ENCODE measurements at places on chromosomes 7 and 10. TPM values are rescaled to one million over a fixed set of nuclear protein-coding genes. Genes with fewer than 3 reads are reported as not detected.

GRCh38 chr10:16984242-16984641 is 145.4 kb downstream of the CUBN start:
- no peak overlapping the region for H3K4me3 ChIP-seq
- H3K36me3 ChIP-seq, result no peaks in the 10 kb centered on the region
- DNase-seq, result no peak
- H3K27ac ChIP-seq, result no peak overlapping the region
- H3K4me1 ChIP-seq, result no peaks in the 10 kb centered on the region
- H3K27me3 ChIP-seq, result no peaks in the 10 kb centered on the region

GRCh38 chr10:59873896-59874295 is 32.5 kb downstream of the CCDC6 start:
- DNase-seq, result no peak
- no peaks in the 10 kb centered on the region for H3K36me3 ChIP-seq
- H3K27ac ChIP-seq, result no peak overlapping the region

- H3K27ac ChIP-seq, result no peak overlapping the region
- H3K27me3 ChIP-seq, result 0 out of 2 replicates have a peak, but pooled peaks cover 9% of the 10 kb centered on the region
- no peaks in the 10 kb centered on the region for H3K36me3 ChIP-seq
- DNase-seq, result no peak
Observed at GRCh38 chr7:30735631-30736030, 16.3 kb upstream of the INMT start.

- H3K27ac ChIP-seq, result no peak overlapping the region
- H3K4me3 ChIP-seq, result no peak overlapping the region
- no peak for DNase-seq
- H3K36me3 ChIP-seq, result no peaks in the 10 kb centered on the region
Observed at GRCh38 chr7:47884675-47885074, 63.6 kb downstream of the PKD1L1 start.

GRCh38 chr10:29692121-29692539 is 57.4 kb upstream of the SVIL start:
- H3K27ac ChIP-seq, result no peak overlapping the region
- H3K4me1 ChIP-seq, result peaks cover 40% of the 10 kb centered on the region
- DNase-seq, result no peak
- H3K27me3 ChIP-seq, result no peaks in the 10 kb centered on the region
- H3K4me3 ChIP-seq, result no peak overlapping the region

- H3K4me3 ChIP-seq, result no peak overlapping the region
- no peak for DNase-seq
- H3K36me3 ChIP-seq, result peaks cover 25% of the 10 kb centered on the region
- H3K27ac ChIP-seq, result peak overlapping the region; percentile 99
Observed at GRCh38 chr7:130921391-130922180, 187.6 kb upstream of the KLF14 start.

DNA sequence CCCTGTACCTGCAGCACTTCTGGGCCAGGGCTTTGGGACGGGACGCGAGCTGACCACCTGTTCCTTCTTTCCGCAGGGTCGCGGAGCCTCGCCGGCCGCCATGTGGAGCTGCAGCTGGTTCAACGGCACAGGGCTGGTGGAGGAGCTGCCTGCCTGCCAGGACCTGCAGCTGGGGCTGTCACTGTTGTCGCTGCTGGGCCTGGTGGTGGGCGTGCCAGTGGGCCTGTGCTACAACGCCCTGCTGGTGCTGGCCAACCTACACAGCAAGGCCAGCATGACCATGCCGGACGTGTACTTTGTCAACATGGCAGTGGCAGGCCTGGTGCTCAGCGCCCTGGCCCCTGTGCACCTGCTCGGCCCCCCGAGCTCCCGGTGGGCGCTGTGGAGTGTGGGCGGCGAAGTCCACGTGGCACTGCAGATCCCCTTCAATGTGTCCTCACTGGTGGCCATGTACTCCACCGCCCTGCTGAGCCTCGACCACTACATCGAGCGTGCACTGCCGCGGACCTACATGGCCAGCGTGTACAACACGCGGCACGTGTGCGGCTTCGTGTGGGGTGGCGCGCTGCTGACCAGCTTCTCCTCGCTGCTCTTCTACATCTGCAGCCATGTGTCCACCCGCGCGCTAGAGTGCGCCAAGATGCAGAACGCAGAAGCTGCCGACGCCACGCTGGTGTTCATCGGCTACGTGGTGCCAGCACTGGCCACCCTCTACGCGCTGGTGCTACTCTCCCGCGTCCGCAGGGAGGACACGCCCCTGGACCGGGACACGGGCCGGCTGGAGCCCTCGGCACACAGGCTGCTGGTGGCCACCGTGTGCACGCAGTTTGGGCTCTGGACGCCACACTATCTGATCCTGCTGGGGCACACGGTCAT is 13.3 kb downstream of the GPR146 start:
- H3K27me3 ChIP-seq, result no peaks in the 10 kb centered on the region
- H3K4me3 ChIP-seq, result no peak overlapping the region
- no peaks in the 10 kb centered on the region for H3K36me3 ChIP-seq

DNA sequence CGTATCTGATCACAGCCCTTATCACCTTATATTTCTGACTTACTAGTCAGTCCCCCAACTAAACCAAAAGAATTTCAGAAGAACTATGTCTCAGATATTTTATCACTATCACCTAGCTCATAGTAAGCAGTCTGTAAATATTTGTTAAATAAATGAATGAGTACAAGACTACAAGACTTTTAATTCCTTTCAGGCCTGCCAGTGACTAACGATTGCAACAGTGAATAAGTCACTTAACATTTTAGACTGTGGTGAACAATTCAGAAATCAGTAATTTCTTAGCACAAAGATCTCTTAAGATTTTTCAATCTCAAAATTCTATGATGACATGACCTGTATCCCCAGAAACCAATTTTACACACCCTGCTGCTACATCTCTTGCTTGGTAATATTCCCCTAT is 162.2 kb downstream of the IMMP2L start:
- DNase-seq, result no peak
- no peak overlapping the region for H3K4me3 ChIP-seq
- H3K27me3 ChIP-seq, result no peaks in the 10 kb centered on the region
- H3K36me3 ChIP-seq, result no peaks in the 10 kb centered on the region
- H3K4me1 ChIP-seq, result no peaks in the 10 kb centered on the region

DNA sequence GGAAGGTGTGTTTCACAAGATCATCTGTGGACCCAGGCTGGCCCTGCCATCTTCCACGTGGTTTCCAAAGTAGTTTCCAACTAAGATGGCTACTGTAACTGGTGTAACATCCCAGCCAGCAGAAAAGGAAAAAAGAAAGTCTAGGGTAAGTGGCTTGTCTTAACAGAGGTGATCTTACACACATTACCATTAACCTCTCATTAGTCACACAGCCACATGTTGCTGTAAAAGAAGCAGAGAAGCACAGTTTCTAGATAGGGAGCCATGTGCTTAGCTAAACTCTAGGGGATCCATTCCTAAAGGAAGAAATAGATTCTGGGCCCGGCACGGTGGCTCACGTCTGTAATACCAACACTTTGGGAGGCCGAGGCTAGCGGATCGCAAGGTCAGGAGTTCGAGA is 54.3 kb downstream of the ZNF438 start:
- no peak overlapping the region for H3K4me3 ChIP-seq
- H3K27me3 ChIP-seq, result no peaks in the 10 kb centered on the region
- DNase-seq, result no peak

DNA sequence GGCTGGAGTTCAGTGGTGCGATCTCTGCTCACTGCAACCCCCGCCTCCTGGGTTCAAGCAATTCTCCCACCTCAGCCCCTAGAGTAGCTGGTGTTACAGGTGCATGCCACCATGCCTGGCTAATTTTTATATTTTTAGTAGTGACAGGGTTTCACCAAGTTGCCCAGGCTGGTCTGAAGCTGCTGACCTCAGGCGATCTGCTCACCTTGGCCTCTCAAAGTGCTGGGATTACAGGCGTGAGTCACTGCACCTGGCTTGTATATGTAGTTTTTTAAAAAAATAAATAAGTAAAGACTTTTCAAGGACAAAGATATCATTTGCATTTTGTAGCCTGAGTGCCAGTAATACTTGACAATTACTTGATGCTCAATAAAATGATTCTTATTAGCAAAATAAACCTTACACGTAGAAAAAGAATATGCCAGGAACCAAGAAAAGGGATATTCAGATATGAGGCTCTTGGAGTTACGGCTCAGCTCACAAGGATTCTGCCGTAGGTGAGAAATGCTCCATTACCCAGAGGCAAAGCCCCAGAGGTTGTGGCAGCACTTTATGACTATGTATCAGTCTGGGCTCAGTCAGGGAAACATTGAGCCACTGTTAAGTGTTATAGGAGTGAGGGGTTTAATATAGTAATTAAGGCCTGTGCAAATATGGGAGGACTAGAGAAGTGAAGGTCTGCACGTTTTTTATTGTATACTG is 98.5 kb downstream of the TPST1 start:
- DNase-seq, result no peak
- no peak overlapping the region for H3K27ac ChIP-seq
- no peak overlapping the region for H3K4me3 ChIP-seq
- peaks cover 23% of the 10 kb centered on the region for H3K4me1 ChIP-seq
- no peaks in the 10 kb centered on the region for H3K27me3 ChIP-seq
- no peaks in the 10 kb centered on the region for H3K36me3 ChIP-seq

GRCh38 chr10:87619705-87620104 is 40.0 kb upstream of the PAPSS2 start:
- H3K4me3 ChIP-seq, result no peak overlapping the region
- H3K27me3 ChIP-seq, result no peaks in the 10 kb centered on the region
- no peaks in the 10 kb centered on the region for H3K36me3 ChIP-seq
- H3K27ac ChIP-seq, result no peak overlapping the region

- DNase-seq, result no peak
- no peaks in the 10 kb centered on the region for H3K36me3 ChIP-seq
- H3K4me3 ChIP-seq, result no peak overlapping the region
- H3K27me3 ChIP-seq, result no peaks in the 10 kb centered on the region
- H3K27ac ChIP-seq, result no peak overlapping the region
Observed at GRCh38 chr10:23402856-23403255, 36.0 kb upstream of the OTUD1 start.

- H3K27ac ChIP-seq, result no peak overlapping the region
- no peak overlapping the region for H3K4me3 ChIP-seq
- DNase-seq, result no peak
- no peaks in the 10 kb centered on the region for H3K36me3 ChIP-seq
Observed at GRCh38 chr10:101902032-101902819, 58.6 kb upstream of the KCNIP2 start.

GRCh38 chr7:19239951-19240350 is 94.7 kb upstream of the FERD3L start:
- no peak for DNase-seq
- H3K27ac ChIP-seq, result no peak overlapping the region
- H3K27me3 ChIP-seq, result no peaks in the 10 kb centered on the region
- no peaks in the 10 kb centered on the region for H3K36me3 ChIP-seq
- H3K4me1 ChIP-seq, result no peaks in the 10 kb centered on the region

MNX1 gene
- 7.7 TPM for total RNA-seq

FHIP2A gene
- 20.7 TPM for total RNA-seq

JAKMIP3 gene
- 0.17 TPM for total RNA-seq

CUX1 gene
- total RNA-seq, result 68.9 TPM

FOXI2 gene
- not detected for total RNA-seq

ZNF735 gene
- total RNA-seq, result not detected

PRR15 gene
- total RNA-seq, result 2.9 TPM
